ENCODE measurements at places on chromosomes 16 and 17.

DNA sequence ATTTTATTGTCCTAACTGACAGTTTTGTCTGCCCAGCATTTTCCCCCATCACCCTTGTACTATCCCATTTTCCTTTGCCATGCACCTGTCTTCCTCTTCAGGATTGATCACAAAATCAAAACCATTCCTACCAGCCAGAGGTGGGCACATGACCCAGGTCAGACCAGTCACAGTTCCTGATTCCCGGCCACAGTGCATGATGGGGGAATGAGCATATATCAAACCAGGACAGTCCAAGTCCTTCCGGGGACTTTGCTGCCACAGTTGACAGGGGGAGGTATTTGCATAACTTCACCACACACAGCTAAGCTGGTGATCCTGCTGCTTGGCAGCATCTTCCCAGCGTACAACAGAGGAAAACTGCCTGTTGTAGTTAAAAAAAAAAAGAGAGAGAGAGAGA is 493.9 kb downstream of the WWOX start:
- DNase-seq, result no peak

DNA sequence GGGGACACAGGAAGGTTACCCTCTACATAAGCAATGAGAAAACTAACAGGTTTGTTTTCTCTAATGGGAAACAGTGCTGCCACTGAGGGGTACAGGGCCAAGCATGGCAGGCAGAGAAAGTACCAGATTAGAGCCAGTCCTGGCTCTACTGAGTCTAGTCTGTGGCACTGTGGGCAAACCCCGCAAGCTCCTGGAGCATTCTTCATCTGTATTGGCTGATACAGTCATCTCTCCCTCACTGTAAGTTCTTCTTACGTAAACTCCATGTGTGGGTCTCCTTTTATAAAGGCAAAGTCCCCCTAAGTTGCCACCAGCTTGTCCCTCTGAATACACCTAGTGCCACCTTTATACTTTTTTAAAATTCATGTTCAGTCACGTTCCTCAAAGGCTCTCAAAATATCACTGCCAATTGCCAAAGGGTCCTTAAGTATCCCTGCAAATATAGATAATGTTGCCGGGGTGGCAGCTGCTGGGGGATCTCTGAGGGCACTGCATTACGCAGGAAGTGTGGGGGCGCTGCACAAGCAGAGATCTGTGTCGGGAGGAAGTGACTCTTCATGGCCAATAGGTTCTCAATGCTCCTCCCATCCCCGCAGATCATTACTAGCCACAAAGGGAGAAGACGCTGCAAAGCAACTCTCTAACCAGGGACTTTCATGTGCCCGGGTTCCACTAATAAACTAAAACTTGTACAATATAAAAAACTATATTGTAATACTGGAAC is 18.8 kb downstream of the XPO6 start:
- peak; percentile 68 for DNase-seq

- DNase-seq, result no peak
Measured at GRCh38 chr17:10756185-10756584, 26.4 kb upstream of the TMEM220 start.

DNA sequence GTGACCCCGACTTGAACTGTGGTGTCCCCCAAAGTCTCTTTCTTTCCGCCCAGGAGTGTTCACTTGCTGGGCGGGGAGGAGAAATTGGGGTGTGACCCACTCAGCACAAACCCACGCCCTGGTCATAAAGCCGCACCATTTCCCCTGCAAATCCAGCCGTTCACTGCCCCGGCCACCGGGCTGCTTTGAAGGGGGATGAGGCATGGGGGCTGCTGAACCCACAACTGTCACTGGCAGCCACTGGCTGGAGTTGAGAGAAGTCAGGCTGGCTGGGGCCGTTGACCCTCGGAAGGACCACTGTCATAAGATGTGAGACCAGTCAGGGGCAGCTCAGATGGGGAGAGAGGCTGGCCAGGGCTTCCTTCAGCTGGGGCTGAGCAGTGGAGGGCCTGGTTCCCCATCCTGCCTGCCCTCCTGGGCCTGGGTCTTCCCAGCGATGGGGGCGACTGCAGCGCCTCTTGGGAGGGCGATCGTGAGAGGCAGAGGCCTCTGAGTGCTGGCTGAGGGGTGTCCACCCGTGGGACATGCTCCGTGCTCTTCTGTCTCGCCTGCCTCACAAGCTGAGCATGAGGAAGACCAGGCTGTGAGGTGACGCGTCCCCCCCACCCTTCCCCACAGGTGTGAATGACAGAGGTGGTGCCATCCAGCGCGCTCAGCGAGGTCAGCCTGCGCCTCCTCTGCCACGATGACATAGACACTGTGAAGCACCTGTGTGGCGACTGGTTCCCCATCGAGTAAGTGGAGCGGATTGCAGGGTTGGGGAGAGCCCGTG is 19.5 kb downstream of the C16orf90 start:
- DNase-seq, result no peak

GRCh38 chr16:11950388-11950787 is 8.5 kb upstream of the NPIPB2 start:
- DNase-seq, result no peak

DNA sequence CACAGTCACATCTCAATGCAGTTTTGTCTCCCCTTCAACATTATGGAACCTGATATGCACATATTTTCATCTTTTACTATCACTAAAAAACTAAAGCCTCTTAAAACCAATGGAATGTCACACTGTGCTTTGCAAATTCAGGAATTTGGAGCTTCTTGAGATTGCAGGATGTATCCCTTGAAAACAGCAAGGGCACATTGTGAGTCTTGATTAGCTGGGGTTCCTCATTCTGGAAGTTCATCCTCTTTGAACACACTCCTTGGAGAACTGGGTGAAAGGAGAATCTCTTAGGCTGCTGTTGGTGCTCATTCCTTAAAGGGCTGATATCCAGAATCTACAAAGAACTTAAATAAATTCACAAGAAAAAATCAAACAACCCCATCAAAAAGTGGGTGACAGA is 21.1 kb upstream of the MYOCD start:
- DNase-seq, result no peak

GRCh38 chr16:12231666-12232065 is 255.1 kb downstream of the SNX29 start:
- DNase-seq, result no peak

- DNase-seq, result no peak
Measured at GRCh38 chr16:28902909-28903308, 22.1 kb downstream of the RABEP2 start.

DNA sequence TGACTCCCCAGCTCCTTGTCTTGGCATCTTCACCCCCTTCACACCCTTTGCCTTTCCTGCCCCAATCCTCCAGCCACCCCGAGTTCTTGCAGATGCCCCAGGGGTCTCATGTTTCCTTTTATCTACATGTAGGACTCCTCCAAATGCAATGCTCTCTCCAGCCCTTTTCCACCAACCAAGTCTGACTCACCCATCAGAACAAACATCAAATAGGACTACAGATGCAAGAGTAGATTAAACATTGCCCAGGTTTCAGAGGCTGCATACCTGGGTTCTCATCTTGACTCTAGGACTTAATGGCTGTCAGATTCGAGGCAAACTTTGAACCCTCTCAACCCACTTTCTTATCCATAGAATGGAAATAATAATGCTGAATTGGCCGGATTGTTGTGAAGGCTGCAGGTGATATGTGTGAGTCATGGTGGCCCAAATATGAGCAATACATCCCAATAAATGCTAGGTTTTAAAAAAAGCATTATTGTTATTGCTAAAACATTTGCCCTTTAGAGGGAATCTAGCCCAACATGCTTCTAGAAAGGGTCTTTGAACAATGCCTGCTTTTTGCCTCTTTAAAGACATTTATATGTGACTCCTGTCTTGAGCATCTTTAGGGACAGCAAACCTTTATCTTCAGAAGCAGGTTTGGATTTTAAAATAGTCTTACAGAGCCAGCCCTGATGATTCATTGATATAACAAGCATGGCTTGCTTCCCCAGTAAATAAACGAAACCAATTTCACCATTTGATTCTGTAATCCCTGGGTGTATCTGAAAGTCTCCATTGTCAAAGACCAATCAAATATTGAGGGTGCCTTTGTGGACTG is 310.1 kb downstream of the FOXL1 start:
- no peak for DNase-seq

DNA sequence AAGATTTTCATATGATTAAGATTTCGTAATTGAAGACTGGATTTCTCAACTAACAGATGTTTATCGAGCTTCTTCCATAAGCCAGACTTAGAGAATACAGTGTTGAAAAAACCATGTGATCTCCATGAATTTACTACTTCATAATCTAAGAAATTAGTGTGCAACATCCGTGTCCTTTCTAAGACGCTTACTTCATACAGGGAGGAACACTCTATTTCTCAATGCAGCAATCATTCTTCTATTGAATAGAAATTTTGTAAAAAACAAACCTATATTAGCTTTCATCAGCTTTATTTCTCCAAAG is 946.3 kb downstream of the KCNJ2 start:
- no peak for DNase-seq

- DNase-seq, result no peak
Measured at GRCh38 chr17:77324227-77324626, 183.5 kb downstream of the SEC14L1 start.

DNA sequence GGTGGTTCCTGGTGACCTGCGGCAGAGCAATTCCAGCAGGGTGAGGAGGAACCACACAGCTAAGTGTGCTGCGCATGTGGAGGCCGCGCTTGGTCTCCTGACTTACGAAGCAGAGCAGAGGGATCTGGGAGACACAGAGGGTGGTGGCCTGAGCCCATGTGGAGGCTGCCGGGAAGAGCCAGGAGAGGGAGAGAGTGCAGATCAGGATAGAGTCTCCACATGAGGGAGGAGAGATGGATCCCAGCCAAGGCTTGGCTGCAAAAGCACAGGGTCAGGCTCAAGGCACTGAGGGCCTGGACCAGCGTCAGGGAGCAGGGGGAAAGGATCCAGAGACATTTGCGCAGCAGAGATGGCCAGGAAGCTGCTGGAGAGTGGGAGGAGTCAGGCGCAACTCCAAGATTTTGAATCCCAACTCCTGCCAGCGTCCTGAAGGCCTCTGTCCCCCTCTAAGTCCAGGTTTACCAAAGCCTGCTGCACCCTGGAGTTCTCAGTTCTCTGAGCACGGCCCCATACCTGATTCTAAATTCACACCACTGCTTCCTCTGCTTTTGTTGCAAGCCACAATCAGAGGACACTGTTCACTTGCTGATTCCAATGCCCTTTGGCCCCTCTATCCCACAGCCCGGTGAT is 11.3 kb upstream of the MLLT6 start:
- DNase-seq, result no peak

DNA sequence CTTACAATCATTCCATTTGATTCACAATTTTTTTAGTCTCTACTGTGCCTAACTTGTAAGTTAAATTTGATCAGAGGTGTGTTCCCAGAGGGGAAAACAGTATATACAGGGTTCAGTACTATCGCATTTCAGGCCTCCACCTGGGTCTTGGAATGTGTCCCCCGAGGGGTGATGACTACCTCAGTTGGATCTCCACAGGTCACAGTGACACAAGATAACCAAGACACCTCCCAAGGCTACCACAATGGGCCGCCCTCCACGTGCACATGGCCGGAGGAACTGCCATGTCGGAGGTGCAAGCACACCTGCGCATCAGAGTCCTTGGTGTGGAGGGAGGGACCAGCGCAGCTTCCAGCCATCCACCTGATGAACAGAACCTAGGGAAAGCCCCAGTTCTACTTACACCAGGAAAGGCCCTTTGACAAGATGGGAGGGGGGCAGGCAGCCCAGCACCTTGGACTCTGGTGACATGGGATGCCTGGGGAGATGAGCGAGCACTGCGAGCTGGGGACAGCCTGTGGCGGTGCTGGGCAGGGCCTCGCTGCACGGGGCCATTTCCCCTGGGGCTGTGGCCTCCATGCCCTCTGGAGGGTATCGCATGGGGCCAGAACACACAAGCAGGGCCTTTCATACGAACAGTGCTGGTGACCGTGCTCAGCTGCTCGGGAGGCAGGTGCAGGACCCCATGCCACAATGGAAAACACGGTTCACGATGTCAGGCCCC is 33.9 kb downstream of the PDIA2 start:
- DNase-seq, result no peak

- DNase-seq, result peak; percentile 96
Measured at GRCh38 chr16:11669380-11670146, 1.3 kb downstream of the SNN start.

DNA sequence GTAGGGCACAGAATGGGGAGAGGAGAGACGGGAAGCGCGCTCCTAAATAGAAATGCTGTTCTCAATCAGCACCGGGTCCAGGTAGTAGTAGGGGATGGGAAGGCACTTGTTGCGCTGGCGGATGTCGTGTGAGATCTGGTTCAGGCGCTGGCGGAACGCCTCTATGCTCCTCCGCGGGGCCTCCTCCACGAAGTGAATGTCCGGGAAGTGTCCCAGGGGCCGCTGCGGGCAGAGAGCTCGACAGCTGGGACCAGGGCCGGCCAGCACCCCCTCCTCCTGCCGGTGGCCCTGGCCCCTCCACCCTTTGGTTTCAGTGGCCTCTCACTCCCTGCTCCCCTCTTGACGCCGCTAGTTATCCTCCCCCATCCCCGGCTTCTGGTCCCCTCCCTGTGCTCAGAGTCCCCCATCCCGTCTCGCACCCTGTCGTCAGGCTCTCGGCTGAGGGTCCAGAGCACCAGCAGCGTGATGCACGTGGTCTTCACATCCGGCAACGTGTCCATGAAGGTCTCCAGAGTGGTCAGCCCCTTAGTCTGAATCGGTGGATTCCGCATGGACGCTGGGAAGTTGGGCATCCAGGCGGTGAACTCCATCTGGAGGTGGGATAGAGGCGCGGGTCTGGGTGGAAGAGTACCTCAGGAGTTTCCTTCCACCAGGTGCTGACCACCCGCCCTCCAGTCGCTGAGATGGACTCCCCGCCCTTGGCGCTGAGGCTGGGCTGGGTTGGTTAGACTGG is 14.6 kb downstream of the ALOX12B start:
- DNase-seq, result no peak

DNA sequence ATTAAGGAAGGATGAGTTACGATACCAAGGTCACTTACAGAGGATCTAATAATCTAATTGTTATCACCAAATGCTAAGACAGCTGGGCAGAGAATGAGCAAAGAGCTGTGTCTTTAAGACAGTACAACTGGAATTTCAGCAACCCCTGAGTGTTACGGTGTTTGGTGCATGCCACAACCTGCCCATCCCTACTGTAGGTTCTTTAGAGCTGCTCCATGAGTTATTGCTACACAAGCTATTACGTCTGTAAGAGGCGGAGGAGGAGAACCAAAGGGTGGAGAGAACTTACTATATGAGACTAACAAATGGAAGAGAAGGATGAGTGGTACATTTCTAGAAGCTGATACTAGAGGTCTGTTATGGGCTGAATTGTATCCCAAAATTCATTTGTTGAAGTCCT is 14.2 kb upstream of the C17orf78 start:
- no peak for DNase-seq

GRCh38 chr16:10539236-10539635 is 41.2 kb downstream of the EMP2 start:
- DNase-seq, result no peak

DNA sequence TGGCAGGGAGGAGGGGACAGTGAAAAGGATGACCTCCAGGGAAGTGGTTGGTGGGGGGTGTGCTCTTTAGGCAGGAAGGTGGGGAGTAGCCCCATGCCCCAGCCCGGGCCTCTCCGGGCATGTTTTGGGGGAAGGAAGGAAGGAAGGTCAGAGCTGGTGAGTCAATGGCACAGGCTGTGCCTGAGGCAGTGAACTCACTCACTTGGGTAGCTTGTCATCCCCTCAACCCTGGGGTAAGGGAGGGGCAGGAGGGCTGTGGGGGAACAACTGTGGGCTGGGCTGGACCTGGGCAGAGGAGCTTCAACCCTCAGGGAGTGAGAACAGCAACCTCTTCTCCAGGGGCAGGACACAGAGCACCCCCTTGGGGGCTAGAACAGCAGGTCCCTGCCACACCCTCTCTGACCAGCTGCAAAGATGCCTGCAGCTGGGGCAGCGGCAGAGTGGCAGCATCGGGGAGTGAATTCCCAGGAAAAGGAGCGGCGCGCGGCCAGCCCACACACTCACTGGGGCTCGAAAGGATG is 6.3 kb downstream of the CSF3 start:
- no peak for DNase-seq

- DNase-seq, result no peak
Measured at GRCh38 chr16:79980650-79981521, 380.3 kb upstream of the MAF start.

Measured in inflammatory macrophage (primary cell).